Stimulated activated effector memory CD8-positive, alpha-beta T cell treated with anti-CD3 and anti-CD28 coated beads, Interleukin-12 subunit alpha, Interleukin-12 subunit beta, amount 100 ng/mL, for 72 hours (primary cell): ENCODE measurements at places on chromosomes 13 and 19.
A peak's percentile ranks its signal among the peaks of the same experiment; 100 is the strongest.

DNA sequence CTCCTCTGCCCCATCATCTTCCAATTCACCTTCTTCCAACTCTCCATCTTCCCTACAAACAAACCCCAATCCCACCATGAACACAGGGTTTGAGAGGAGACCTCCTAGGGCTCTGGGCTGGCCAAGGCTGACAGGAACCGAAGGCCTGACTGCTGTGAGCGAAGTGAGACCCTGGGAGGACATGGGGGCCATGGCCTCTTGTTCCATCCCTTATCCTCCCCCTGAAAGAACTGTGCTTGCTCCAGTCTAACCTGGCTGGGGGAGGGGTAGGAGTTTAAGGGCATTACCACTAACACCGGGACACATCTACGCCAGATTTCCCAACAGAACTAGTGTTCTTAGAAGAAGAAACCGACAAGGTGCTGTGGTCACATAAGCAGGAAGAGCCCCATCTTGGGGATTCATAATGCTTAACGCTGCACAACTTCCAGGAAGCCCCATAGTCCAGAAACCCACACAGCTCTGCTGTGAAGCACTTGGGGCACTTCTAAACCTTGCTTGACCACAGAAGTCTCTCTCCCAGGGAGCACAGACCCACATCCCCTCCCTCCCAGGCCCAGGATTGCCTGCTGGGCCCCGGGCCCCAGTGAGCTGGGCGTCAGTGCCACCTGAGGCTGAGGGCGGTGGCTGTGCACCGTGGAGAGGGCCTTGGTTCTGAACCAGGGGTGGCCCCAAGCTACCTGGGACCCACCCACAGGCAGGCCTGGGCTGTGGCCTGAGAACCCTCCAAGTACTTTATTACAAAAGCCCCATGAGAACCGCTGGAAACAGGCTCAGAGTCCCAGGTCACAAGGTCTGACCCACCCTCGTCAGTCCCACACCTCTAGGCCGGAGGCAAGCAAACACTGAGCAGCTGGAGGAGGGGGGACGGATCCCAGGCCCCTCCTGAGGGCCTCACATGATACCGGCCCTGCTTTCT lies 18.8 kb downstream of the ZC3H4 start:
- DNase-seq: peak; percentile 41

- DNase-seq: no peak
Measured at GRCh38 chr13:97011446-97012131, 17.3 kb upstream of the OXGR1 start.

DNA sequence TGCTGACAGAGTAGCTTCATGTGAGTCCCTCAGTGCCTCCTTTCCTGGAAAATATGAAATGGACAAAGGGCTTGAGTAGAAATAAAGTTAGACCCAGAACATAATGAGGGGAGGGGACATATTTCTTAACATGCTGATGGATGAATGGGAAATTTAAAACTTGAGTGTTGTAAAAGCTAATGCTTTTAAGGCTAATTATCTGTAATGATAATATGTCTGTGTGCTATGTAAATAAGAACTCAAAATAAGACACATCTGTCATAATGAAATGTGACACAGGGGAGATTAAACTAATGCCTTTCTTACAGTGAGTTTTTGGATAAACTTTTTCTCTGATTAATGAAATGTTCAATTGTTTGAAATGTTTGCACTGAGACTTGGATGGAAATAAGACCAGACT lies 65.8 kb upstream of the RFXAP start:
- no peak for DNase-seq

- no peak for DNase-seq
Measured at GRCh38 chr13:112592647-112593046, 4.7 kb upstream of the TUBGCP3 start.

DNA sequence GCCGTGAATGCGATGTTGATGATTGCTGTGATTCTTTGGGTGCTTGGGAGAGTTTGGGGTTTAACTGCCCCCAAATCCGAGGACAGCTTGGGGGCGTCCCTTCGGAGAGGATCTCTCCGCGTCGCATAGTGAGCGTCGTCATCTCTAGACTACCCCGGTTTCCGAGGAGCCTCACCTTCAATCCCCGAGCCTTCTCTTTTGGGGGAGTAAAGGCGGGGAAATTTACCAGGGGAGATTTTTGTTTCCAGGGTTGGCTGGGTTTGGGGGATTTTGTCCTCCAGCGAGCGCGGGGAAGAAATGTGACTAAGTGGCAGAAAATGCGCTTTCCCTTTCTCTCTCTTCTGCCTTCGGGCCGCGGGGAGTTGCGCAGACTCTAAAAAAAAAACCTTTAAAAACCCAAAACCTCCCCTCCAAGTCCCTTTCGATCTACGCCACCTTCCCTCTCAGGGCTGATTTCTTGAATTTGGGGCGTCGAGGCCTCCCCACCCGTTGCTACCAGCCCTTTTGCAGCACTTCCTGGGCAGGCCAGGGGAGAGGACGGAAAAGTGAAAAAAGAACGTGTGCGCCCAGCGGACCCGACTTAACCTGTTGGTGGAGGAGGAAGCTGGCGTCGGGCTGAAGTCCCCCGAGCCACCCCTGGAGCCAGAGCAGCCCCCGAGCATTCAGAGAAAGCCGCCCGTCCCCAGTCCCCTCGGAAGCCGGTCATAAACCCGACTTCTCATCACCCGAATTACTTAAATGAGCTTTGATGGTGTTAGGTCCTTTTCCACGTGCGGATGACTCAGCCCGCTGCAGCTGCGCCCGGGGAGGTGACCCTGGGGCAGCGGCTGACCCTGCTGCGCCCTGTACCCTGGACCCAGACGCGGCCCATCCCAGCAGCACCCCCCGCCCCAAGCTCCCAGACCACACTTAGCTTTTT lies 17.7 kb downstream of the NFIX start:
- DNase-seq: no peak

DNA sequence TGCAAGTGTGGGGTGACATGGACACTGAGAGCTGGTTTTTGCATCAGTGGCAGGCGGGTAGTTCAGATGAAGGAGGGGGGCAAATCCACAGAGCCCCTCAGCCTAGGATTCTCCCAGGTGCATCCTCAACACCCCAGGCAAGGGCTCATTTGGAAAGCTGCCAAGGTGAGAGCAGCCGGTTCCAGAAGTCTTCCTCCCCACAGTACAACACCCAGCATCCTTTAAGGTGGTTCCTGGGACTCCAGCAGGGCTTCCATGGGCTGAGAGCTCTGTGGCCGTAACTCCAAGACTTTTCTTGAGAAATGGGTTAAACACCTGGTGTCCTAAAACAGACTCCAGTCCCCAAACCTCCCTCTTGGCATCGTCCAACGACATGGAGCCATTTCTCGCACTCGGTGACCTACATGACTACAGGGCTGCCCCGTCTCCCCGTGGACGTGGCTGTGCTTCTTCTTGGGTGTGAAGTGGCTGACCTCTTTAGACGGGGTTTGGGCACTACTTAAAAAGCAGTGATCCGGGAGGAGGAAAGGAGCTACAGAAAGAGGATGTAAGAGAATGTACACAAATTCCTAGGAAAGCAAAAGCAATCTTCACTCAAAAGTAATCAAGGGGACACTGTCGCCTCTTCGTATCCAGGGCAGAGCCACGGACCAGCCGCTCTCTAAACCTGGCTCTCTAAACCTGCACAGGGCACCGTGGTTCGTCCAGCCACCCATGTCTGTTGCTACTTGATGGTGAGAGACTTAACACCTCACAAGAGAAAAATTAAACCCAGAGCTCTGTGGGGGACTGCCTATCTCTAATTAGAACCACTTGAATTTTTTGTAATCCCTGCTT lies 25.5 kb downstream of the RANBP3 start:
- DNase-seq: no peak

- no peak for DNase-seq
Measured at GRCh38 chr19:6105444-6105843, 4.9 kb downstream of the RFX2 start.

DNA sequence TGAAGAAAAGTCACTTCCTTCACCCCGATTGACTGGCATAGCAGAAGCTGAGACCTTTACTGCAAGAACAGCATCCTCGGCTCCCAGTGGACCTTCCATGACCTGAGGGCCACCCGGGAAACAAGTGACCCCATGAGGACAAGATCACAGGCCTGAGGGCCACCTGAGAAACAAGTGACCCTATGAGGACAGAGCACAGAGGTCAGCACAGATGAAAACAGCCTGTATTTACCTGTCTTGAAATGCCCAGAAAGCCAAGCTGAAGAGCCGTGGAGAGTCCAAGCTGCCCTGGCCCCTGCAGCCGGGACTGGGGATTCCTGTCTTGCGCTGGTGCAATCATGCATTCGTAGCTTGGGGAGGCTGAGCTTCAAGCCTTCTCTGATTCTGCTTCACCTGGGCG lies 114.2 kb upstream of the SPACA7 start:
- no peak for DNase-seq

DNA sequence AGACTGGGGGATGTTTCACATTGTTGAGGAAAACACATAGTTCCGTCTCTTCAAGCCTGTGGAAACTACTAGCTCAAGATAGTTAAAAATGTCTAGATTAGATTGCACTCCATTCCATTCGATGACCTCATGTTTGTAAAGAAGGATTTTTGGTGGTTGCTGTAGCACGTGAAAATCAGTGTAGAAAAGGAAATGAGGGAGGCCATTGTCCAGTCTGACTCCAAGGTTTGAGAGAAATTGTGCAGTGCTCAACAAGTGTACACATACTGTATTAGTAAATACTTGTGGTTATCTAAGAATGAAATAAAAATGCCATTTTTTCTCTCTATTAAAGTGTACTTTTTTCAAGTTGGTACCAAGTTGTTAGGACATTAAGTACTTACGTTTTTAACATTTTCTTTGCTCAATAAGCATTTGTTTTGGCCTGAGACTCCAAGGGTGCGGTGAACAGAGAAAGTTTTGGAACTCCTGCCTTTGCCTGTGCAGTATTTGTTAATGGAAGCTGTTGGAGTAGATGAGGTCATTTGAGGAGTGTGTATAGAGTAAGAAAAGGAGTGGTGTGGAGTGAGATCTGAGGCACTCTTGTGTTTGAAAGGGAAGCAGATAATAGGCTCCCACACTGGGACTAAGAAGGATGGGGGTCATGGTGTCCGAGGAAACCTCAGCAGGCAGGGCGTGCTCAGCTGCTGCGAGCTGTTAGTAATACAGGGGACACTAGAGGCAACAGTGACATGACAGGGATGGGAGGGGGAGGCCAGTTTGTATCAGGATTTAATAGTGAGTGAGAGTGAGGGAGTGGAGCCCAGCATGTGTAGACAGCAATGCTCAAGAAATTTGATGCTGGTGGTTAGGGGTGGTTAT lies 4.4 kb downstream of the WASF3 start:
- DNase-seq: no peak

- no peak for DNase-seq
Measured at GRCh38 chr13:99376132-99376531, 68.9 kb upstream of the GPR183 start.

- no peak for DNase-seq
Measured at GRCh38 chr19:2978166-2978767, 903 bp downstream of the TLE6 start.

DNA sequence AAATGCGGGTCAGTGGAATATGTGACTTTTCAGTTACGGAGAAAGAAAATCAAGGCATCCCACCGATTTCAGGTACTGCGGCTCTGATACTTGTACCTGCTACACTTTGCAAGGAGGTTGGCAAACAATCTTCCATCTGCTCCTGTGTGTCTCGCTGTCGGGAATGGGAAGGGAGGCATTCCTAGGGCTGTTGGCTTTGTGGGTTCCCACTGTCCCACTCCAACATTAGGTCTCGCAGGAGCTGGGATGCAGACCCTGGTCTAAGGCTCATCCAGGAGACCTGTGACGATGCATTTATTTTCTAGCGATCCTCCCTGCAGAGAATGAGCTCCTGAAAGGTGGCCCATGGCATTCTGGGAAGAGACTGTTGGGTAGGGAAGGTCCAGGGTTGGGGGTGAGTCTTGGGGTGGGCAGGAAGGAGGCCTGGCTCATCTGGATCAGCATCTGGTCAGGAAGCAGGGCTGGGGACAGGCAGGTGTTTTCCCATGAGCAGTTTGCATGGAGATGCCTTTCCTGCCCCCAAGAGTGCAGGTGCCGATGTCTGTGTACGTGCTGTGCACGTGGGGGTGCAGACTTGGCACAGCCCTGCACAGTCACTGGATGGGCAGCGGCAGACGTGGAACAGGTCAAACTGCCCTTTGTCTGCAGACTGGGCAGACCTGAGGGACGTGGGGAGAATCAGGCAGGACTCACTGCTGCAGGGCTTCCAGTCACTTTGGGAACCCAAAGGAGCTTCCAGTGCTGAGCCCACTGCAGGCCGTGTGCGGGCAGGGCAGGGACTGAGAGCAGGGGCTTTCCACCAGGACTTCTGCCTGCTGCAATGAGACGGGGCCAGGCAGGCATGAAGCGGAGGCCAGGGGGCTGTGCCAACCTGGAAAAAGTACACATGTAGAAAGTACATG lies 152.4 kb downstream of the TEX29 start:
- no peak for DNase-seq

GRCh38 chr13:39452417-39452816 lies 150.6 kb downstream of the LHFPL6 start:
- no peak for DNase-seq

- no peak for DNase-seq
Measured at GRCh38 chr13:79190932-79191331, 215.1 kb downstream of the RBM26 start.

DNA sequence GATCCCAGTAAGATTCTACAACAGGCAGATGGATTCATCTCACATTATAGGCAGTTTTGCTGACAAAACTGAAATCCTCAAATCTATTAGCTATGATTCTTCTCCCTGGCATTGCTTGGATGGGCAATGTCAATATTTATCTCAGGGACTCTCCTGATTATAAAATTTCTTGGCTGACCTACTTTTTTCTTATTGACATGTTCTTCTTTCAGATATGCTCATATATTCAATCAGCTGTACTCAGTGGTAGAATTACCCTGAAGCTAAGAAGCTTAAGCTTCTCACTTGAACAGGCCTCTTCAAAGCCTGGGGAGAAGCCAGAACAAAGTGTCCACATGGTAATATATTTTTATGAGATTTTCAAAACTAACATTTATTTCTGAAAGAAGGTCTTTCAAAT lies 513.6 kb downstream of the PCDH9 start:
- no peak for DNase-seq

- DNase-seq: no peak
Measured at GRCh38 chr13:33723365-33723764, 94.6 kb upstream of the RFC3 start.

GRCh38 chr13:29513002-29513980 lies 82.2 kb downstream of the SLC7A1 start:
- no peak for DNase-seq

DNA sequence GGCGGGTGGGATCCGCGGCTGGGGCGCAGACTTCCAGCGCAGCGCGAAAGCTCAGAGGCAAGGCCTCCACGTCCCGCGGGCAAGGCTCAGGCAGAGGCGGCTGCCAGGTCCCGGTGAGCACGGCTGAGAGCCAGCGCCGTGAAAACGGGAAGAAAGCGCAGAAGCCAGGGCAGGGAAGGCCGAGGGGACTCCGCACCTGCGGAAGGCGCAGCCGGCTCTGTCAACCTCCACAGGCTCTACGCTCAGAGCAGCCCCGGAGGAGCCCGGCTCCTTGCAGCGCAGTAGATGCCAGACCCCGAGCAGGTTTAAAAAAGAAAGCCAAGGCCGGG lies 131.0 kb downstream of the RNF17 start:
- no peak for DNase-seq

DNA sequence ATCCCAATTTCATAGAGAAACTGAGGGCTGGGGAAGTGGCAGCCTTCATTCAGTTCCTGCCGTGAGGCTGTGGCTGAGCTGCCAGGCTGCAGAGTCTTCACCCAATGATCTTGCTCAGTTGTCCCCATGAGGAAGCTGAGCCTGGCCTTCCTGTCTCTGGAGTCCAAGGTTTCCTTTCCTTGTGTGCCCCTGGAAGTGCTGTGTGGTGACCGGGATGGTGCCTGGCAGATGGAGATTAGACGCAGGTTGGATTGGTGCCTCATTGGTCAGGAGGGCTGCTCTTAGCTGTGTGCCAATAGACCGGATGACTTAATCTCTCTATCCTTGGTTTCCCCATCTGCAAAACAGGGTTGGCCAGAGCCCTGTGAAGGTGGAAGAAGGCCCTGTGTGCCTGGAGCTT lies 24.6 kb downstream of the DNM2 start:
- no peak for DNase-seq
